Right ventricle myocardium inferior (tissue), 1 donor: ENCODE measurements at places on chromosomes 6 and 20. TPM values are rescaled to one million over a fixed set of nuclear protein-coding genes. Genes with fewer than 3 reads are reported as not detected.

The SIGLEC1 gene
- total RNA-seq: 9.5 TPM

The SIRPA gene
- 20.9 TPM for total RNA-seq

The MCCD1 gene
- not detected for total RNA-seq

The ZSCAN31 gene
- 10.2 TPM for total RNA-seq

The KHDC1L gene
- total RNA-seq: not detected

The AAR2 gene
- total RNA-seq: 13.7 TPM

The BCAS4 gene
- 1.8 TPM for total RNA-seq

The BNIP5 gene
- not detected for total RNA-seq

The EFCAB8 gene
- 0.43 TPM for total RNA-seq

The GPLD1 gene
- total RNA-seq: 1.1 TPM

The PRL gene
- total RNA-seq: not detected

The SPATA25 gene
- 2.0 TPM for total RNA-seq

The MACROD2 gene
- 5.0 TPM for total RNA-seq

The SLC2A10 gene
- 3.1 TPM for total RNA-seq

The LAMP5 gene
- not detected for total RNA-seq

The ACSS2 gene
- 149 TPM for total RNA-seq

The RIPOR3 gene
- total RNA-seq: 8.3 TPM

The MYB gene
- total RNA-seq: 0.27 TPM

The ACTL10 gene
- 0.19 TPM for total RNA-seq

The ADGRF1 gene
- not detected for total RNA-seq

The WFDC5 gene
- not detected for total RNA-seq

The TMEM74B gene
- 2.9 TPM for total RNA-seq

The RTF2 gene
- total RNA-seq: 87.1 TPM

The MAP7 gene
- total RNA-seq: 3.2 TPM

The PCSK2 gene
- total RNA-seq: 1.3 TPM

The TPX2 gene
- total RNA-seq: 1.2 TPM

The MLN gene
- not detected for total RNA-seq

The RNF39 gene
- total RNA-seq: not detected

The OR2H1 gene
- not detected for total RNA-seq

The SAPCD1 gene
- 0.57 TPM for total RNA-seq

The OR2B6 gene
- not detected for total RNA-seq

The BPIFB4 gene
- total RNA-seq: not detected

The DBNDD2 gene
- 364 TPM for total RNA-seq

The LAMA5 gene
- total RNA-seq: 89.3 TPM

The HLA-DPA1 gene
- 42.8 TPM for total RNA-seq

The GINM1 gene
- total RNA-seq: 51.3 TPM

The TMEM14A gene
- total RNA-seq: 8.7 TPM

The UNC93A gene
- not detected for total RNA-seq

The LINC00237 gene
- not detected for total RNA-seq

The HRH3 gene
- not detected for total RNA-seq

The SRMS gene
- total RNA-seq: not detected

The MAPK13 gene
- total RNA-seq: 0.70 TPM

The DDR1 gene
- 32.5 TPM for total RNA-seq
